ENCODE measurements at places on chromosomes 1 and 21. TPM values are rescaled to one million over a fixed set of nuclear protein-coding genes. Genes with fewer than 3 reads are reported as not detected.

FAM72A gene
- total RNA-seq = 29.1 TPM

UQCRHL gene
- total RNA-seq = 1.5 TPM

RAB25 gene
- total RNA-seq = not detected

CFHR1 gene
- total RNA-seq = not detected

ZBTB8A gene
- 0.19 TPM for total RNA-seq

PANK4 gene
- 55.2 TPM for total RNA-seq

GJA4 gene
- not detected for total RNA-seq

C8B gene
- not detected for total RNA-seq

RIMS3 gene
- 2.0 TPM for total RNA-seq

S100A7 gene
- total RNA-seq = not detected

BNIPL gene
- total RNA-seq = 0.85 TPM

KRTAP7-1 gene
- not detected for total RNA-seq

SPATA46 gene
- total RNA-seq = not detected

LAX1 gene
- 13.4 TPM for total RNA-seq

LDLRAD2 gene
- total RNA-seq = not detected

GOLT1A gene
- total RNA-seq = not detected

ANGPTL7 gene
- not detected for total RNA-seq

HMCN1 gene
- total RNA-seq = not detected

METTL25B gene
- total RNA-seq = 35.9 TPM

C1orf185 gene
- not detected for total RNA-seq

TSPEAR gene
- total RNA-seq = not detected

CLEC20A gene
- total RNA-seq = not detected

ACADM gene
- total RNA-seq = 56.7 TPM

SPRR2E gene
- total RNA-seq = not detected

SPATA45 gene
- not detected for total RNA-seq
